ENCODE measurements at places on chromosomes 1 and 21. TPM values are rescaled to one million over a fixed set of nuclear protein-coding genes. Genes with fewer than 3 reads are reported as not detected.

Gene PEAR1
- 15.3 TPM for total RNA-seq

Gene LRRC39
- total RNA-seq = 0.98 TPM

Gene CD1E
- total RNA-seq = 0.55 TPM

Gene ANGPTL7
- 0.48 TPM for total RNA-seq

Gene OR14K1
- not detected for total RNA-seq

Gene C8A
- not detected for total RNA-seq

Gene ABCD3
- total RNA-seq = 58.6 TPM

Gene VWA5B1
- 0.31 TPM for total RNA-seq

Gene FAM177B
- total RNA-seq = not detected

Gene LAMC2
- total RNA-seq = 49.6 TPM

Gene UBL4B
- total RNA-seq = not detected

GRCh38 chr1:196910215-196910614, 22.4 kb downstream of the CFHR4 start:
- H3K4me1 ChIP-seq = no peaks in the 10 kb centered on the region
- no peak overlapping the region for H3K4me3 ChIP-seq
- no peaks in the 10 kb centered on the region for H3K36me3 ChIP-seq
- DNase-seq = no peak
- H3K27ac ChIP-seq = no peak overlapping the region
- H3K27me3 ChIP-seq = no peaks in the 10 kb centered on the region

DNA sequence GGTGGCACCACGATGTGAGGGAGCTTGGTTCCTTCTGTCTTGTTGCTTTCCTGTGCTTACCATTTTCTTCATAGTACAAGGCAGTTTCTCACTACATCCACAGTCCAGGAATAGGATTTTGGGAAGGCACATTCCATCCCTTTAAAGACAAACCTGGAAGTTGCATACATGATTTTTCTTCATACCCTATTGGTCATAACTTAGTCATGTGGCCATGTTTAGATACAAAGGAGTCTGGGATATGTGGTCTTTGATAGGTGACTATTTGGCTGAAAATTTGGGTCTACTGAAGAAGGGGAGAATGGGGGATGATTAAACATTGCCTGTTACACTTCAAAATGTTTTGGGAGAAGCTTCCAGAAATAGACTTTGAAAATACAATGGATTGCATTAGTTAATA, 7.0 kb downstream of the DYRK1A start:
- DNase-seq = no peak
- no peak overlapping the region for H3K27ac ChIP-seq
- no peaks in the 10 kb centered on the region for H3K27me3 ChIP-seq
- no peaks in the 10 kb centered on the region for H3K36me3 ChIP-seq
- H3K4me1 ChIP-seq = peaks cover 17% of the 10 kb centered on the region
- no peak overlapping the region for H3K4me3 ChIP-seq

- H3K4me1 ChIP-seq = no peaks in the 10 kb centered on the region
- H3K27ac ChIP-seq = no peak overlapping the region
- H3K36me3 ChIP-seq = no peaks in the 10 kb centered on the region
Measured at GRCh38 chr1:31199236-31199790, 40.4 kb downstream of the NKAIN1 start.

GRCh38 chr1:207306023-207306422, 15.5 kb upstream of the CD55 start:
- no peaks in the 10 kb centered on the region for H3K4me1 ChIP-seq
- no peak overlapping the region for H3K4me3 ChIP-seq
- H3K36me3 ChIP-seq = no peaks in the 10 kb centered on the region
- H3K27ac ChIP-seq = no peak overlapping the region

DNA sequence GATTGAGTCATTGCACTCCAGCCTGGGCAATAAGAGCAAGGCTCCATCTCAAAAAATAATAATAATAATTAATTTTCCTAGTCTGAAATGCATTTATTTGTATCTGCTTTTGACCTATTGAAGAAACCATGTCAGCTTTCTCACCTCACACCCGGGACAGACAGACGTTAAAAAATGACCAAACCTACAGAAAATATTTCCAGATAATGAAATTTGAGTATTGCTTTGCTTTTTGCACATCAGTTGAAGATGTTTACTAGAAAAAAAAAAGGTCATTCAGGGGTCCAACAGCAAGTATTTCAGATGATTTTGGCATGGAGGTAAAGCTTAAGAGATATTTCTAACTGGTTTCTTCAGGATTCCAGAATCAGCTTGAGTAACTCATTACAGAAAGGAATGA, at the start of gene OR6K6:
OR6K6 (plus strand) TSS at position 301 of the 400 bp plus-strand sequence. CDS start 168 bp downstream, outside the sequence.
- DNase-seq = no peak
- H3K27me3 ChIP-seq = no peaks in the 10 kb centered on the region
- no peak within 1 kb of the TSS for H3K4me3 ChIP-seq
- H3K4me1 ChIP-seq = no peaks in the 10 kb centered on the region
- no peak within 1 kb of the TSS for H3K27ac ChIP-seq

DNA sequence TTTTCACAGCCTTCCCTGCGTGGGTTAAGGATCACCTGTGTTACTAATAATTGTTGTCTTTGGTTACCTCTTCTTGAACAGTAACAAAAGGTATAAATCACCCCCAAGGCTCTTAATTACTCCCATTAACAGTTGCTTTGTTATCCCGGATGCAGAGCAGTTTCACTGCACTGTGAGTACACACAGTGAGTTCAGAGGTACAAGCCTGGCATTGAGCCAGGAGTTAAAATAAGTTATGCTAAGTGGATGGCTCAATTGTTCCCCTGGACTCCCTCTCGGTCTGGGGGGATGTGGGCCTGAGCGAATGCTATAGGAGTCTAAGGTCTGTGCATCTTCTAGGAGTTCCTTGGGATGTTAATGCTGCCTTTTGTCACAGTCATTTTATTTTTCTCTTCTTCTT, 258.3 kb downstream of the ATG4C start:
- H3K4me3 ChIP-seq = no peak overlapping the region
- no peaks in the 10 kb centered on the region for H3K27me3 ChIP-seq
- H3K27ac ChIP-seq = no peak overlapping the region
- peak; percentile 22 for DNase-seq

DNA sequence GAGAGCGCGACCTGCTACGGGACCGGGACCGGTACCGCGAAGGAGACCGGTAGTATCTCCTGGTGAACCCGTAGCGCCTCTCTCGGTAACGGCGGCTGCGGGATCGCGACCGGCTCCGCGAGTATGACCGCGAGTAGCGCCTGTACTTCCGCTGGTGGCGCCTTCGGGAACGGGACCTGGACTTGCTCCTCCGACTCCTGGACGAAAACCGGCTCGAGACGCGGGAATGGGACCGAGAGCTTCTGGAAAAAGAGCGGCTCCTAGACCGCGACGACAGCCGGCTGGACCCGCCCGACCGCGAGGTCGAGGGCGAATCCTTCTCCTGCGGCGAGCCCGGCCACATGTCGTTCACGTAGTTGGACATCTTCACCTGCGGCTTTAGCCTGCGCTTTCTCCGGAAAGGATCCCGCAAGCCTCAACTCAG, 642 bp downstream of the RSRP1 start:
- H3K4me1 ChIP-seq = peaks cover 6% of the 10 kb centered on the region
- peak overlapping the region; percentile 86 for H3K4me3 ChIP-seq
- H3K36me3 ChIP-seq = peaks cover 15% of the 10 kb centered on the region
- DNase-seq = no peak

DNA sequence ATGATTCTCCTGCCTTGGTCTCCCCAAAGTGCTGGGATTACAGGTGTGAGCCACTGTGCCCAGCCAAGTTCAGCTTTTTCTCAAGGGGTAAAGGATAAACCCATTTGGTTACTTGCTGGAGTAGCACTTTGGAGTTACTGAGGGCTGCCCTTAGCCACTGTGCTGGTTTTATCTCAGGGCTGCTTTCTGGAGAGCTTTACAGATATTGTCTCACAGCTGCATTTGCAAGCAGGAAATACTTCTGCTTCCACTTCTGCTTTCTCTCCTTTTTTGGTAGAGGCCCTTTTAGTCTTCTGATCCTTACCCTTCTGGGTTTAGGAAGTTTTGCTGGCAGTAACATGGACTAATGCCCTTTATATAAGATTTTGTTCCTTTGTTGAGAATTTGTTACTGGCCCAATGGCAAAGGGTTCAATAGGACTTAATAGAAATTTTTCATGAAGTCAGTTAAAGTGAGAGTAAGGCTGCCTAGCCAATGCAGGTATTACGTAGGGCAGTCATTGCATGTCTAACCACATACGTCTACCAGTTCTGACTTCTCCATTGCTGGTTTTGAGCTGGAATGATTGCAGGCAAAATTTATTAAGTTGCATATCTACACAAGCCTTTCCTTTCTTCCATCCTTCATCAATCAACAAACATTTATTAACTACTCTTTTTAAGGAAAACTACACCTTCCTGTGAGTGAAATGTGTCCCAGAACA, 24.4 kb downstream of the CAP1 start:
- no peak for DNase-seq
- H3K27me3 ChIP-seq = no peaks in the 10 kb centered on the region
- no peak overlapping the region for H3K4me3 ChIP-seq
- peaks cover 48% of the 10 kb centered on the region for H3K36me3 ChIP-seq
- H3K27ac ChIP-seq = no peak overlapping the region

DNA sequence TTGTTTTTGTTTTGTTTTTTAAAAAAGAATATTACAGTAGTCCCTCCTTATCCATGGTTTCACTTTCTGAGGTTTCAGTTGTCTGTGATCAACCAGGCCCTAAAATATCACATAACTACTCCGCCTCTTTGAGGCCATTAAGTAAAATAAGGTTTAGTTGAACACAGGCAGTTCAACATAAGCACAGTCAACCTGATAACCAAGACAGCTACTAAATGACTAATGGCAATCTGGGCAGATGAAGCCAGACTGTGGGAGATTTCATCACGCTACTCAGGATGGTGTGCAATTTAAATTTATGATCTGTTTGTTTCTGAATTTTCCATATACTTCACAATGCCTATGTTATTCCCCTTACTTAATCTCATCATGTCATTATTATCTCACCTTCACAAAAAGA, 30.1 kb downstream of the LDLRAD1 start:
- no peaks in the 10 kb centered on the region for H3K36me3 ChIP-seq
- no peaks in the 10 kb centered on the region for H3K4me1 ChIP-seq
- no peak for DNase-seq
- no peaks in the 10 kb centered on the region for H3K27me3 ChIP-seq

GRCh38 chr1:171158096-171158495, 27.0 kb upstream of the FMO2 start:
- H3K4me1 ChIP-seq = peaks cover 30% of the 10 kb centered on the region
- H3K27me3 ChIP-seq = no peaks in the 10 kb centered on the region
- no peaks in the 10 kb centered on the region for H3K36me3 ChIP-seq
- H3K27ac ChIP-seq = no peak overlapping the region

- H3K4me3 ChIP-seq = no peak overlapping the region
- no peak for DNase-seq
- no peaks in the 10 kb centered on the region for H3K36me3 ChIP-seq
Measured at GRCh38 chr1:67979532-67979931, 70.9 kb downstream of the DIRAS3 start.

DNA sequence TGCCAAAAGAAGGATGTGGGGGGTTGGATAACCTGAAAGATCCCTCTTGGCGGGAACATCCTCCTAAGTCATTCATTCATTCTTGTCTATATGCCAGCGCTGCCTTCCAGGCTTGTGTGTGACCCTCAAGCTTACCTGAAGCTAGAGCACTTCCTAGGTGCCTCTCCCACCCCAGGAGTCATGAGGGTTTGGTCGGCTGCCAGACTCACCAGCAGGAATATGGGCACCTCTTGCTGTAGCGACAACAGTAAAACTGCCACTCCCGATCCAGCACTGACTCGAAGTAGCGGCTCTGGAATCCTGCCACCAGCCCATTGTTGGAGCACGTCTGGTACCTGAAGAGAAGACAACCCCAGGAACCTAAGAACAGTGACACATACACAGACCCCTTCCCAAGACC, 15.0 kb downstream of the DPT start:
- H3K27me3 ChIP-seq = no peaks in the 10 kb centered on the region
- DNase-seq = no peak
- H3K4me1 ChIP-seq = no peaks in the 10 kb centered on the region
- H3K36me3 ChIP-seq = no peaks in the 10 kb centered on the region

- H3K27me3 ChIP-seq = no peaks in the 10 kb centered on the region
- no peaks in the 10 kb centered on the region for H3K4me1 ChIP-seq
- DNase-seq = no peak
- no peak overlapping the region for H3K4me3 ChIP-seq
- no peak overlapping the region for H3K27ac ChIP-seq
- H3K36me3 ChIP-seq = no peaks in the 10 kb centered on the region
Measured at GRCh38 chr1:62037274-62037673, 157.4 kb upstream of the L1TD1 start.

GRCh38 chr1:110385369-110385768, 5.5 kb downstream of the SLC16A4 start:
- H3K36me3 ChIP-seq = no peaks in the 10 kb centered on the region
- no peak overlapping the region for H3K27ac ChIP-seq
- H3K27me3 ChIP-seq = no peaks in the 10 kb centered on the region
- DNase-seq = no peak
- H3K4me1 ChIP-seq = peaks cover 3% of the 10 kb centered on the region

DNA sequence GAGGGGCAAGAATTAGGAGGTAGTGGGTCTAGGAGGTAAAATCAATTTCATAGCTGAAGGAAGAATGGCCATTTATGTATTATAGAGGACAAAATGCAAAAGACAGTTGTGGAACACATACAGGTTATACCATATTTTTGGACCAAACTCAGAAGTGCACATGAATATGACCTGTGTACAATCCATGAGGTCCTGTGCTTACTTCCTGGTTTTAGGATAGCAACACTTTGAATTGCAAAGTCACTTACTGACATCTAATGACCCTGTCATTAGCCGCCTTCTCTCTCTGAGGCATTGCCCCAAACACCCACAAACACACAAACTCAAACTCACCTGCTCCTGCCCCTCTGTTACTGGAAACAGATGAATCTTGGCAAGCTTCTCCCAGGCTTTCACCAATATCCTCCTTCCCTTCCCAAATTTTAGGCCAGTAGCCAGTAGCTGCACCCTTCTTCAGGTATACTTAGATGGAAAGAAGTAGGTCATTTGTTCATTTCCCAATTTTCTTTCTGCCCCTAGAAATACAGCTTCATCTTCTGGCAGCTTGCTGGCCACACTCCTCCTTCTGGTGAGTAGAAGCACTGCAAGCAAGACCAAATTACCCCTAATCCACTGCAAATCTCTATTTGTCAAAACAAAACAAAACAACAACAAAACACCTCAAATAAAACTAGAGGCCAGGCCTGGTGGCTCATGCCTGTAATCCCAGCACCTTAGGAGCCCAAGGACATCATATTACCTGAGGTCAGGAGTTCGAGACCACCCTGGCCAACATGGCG, 13.7 kb upstream of the RPL5 start:
- H3K27me3 ChIP-seq = no peaks in the 10 kb centered on the region
- peak; percentile 28 for DNase-seq
- H3K4me3 ChIP-seq = no peak overlapping the region
- H3K27ac ChIP-seq = no peak overlapping the region
- H3K36me3 ChIP-seq = no peaks in the 10 kb centered on the region

- H3K36me3 ChIP-seq = peaks cover 34% of the 10 kb centered on the region
- H3K4me3 ChIP-seq = no peak overlapping the region
- H3K27me3 ChIP-seq = no peaks in the 10 kb centered on the region
- no peaks in the 10 kb centered on the region for H3K4me1 ChIP-seq
- H3K27ac ChIP-seq = no peak overlapping the region
Measured at GRCh38 chr1:32215629-32216480, 6.3 kb downstream of the TMEM234 start.

GRCh38 chr1:25210728-25211127, 21.6 kb downstream of the SYF2 start:
- no peak for DNase-seq
- no peak overlapping the region for H3K27ac ChIP-seq
- H3K4me3 ChIP-seq = no peak overlapping the region

GRCh38 chr21:31347435-31348032, 3.5 kb upstream of the TIAM1 start:
- H3K36me3 ChIP-seq = no peaks in the 10 kb centered on the region
- no peak overlapping the region for H3K27ac ChIP-seq
- no peaks in the 10 kb centered on the region for H3K4me1 ChIP-seq
- H3K27me3 ChIP-seq = peaks cover 12% of the 10 kb centered on the region
- peak; percentile 75 for DNase-seq

All from lung (tissue), 17 donors.